Activated T-cell treated with anti-CD3 and anti-CD28 coated beads, Interleukin-2, amount 50 U/mL, for 1 hour (primary cell): ENCODE measurements at places on chromosomes 7 and 10.

DNA sequence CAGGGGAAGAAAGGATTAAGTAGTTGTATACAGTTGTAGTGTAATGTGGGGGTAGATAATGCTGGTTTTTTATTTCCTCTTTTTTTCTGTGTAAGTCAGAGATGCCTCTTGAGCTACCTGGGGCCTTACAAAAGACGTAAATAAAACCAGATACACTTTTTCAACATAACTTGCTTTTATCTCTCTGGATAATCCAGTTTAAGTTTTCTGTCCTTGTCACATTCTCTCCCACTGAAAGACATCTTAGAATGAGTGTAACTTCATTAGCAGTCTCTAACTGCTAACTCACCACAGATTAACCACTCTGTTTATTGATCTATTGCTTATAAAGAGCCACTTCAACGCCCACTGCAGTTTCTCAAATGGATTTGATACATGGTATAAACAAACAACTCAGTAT lies 64.1 kb upstream of the LRRN3 start:
- no peak for DNase-seq

- no peak for DNase-seq
Measured at GRCh38 chr7:73809467-73809951, 21.3 kb upstream of the CLDN4 start.

- DNase-seq: no peak
Measured at GRCh38 chr7:28481091-28481926, 69.0 kb downstream of the CREB5 start.

DNA sequence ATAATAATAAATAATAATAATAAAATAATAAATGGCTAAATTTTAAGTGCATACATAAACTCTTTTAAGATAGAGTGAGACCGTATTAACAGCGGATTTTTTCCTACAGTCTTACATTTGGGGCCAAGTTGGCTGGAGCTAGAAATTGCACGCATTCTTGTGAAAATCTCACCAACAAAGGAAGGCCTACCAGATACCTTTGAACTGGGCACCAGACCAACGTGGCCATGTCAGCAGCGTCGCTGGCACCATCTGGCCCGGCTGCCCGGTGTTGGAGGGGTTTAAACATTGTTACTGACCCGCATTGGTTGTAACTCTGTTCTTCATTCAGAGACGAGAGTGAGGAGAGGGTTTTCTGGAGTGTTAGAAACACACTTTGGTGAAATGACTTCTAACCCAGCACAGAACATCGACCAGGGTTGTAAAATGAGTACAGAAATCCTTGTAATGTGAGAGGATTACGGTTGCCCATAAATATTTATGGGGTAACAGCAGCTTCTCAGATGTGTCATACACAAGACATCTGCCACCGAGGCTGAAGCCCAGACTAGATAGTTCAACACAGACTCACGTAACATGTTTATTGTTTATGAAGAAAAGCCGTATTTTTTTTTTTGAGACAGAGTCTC lies 34.6 kb upstream of the UNCX start:
- no peak for DNase-seq

GRCh38 chr10:850093-850492 lies 81.4 kb downstream of the LARP4B start:
- DNase-seq: no peak

GRCh38 chr7:54354436-54354835 lies 187.7 kb upstream of the VSTM2A start:
- no peak for DNase-seq

- DNase-seq: no peak
Measured at GRCh38 chr10:46069771-46070463, 23.8 kb upstream of the MSMB start.

DNA sequence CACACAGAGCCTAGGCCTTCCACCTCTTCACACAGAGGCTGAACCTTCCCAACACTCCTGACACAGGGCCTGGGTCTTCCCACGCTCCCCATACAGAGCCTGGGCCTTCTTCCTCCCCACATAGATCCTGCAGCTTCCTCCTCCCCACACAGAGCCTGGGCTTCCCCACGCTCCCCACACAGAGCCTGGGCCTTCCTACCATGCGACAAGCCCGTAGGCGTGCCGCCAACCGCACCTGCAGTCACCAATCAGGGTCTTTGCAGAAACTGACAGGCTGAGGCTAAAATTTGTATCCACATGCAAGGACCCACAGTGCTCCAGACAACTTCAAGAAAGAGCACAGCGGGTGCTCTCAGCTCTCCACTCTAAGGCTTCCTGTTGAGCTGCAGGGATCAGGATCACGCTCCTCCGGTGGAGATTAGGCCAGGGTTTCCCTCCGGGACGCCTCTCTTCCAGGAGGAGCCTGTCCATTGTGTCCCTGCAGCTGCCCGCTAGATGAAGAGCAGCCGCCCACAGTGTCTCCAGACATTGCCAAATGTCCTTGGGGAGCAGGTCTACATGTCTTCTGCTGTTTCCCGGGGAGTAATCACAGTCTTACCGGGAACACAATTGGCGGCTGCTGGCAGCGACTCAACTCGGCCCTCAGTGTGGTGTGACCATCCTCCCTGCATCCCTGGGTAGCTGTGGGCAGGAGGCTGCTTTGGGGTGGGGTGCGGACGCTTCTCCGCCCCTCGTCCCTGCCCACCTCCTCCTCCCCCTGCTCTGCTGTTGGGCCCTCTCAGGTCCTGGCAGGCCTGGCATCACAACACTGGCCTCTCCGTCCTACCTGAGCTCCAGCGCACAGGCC lies 9.7 kb downstream of the CFAP46 start:
- DNase-seq: no peak

DNA sequence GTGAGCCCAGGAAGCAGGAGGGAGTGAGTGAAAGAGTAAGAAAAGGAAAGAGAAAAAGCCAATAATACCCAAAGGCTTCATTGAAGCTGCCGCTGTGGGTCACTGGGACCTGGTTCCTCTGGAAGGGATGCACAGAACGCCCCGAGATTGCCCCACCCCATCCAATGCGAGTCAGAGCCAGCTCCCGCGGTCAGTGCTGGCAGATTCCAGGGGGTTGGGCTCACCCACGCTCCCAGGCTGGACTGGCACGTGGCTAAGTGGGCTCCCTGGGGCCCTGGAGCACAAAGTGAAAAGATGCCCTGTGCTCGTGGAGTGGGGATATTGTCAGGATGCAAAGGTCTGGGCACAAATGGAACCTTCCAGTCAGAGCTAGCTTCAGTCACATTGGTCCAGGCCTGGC lies 117.0 kb downstream of the OAT start:
- no peak for DNase-seq

- peak; percentile 67 for DNase-seq
Measured at GRCh38 chr7:151085691-151086620, at the start of gene AGAP3. AGAP3 (plus strand) TSS chr7:151086475; CDS start chr7:151086742, 267 bp downstream.

GRCh38 chr7:7895754-7896153 lies 72.8 kb upstream of the GLCCI1 start:
- DNase-seq: no peak

GRCh38 chr10:16814012-16814411 lies 3.2 kb downstream of the RSU1 start:
- no peak for DNase-seq

- no peak for DNase-seq
Measured at GRCh38 chr10:104052431-104052830, 33.2 kb downstream of the COL17A1 start.

- DNase-seq: no peak
Measured at GRCh38 chr7:69260023-69260422, 338.3 kb upstream of the AUTS2 start.

- DNase-seq: no peak
Measured at GRCh38 chr10:125064681-125065492, 95.5 kb downstream of the CTBP2 start.

- DNase-seq: no peak
Measured at GRCh38 chr10:78899098-78899754, 169.5 kb upstream of the ZMIZ1 start.

GRCh38 chr10:70271996-70272924 lies 11.5 kb downstream of the NPFFR1 start:
- DNase-seq: no peak

- no peak for DNase-seq
Measured at GRCh38 chr10:107727767-107728317, 563.3 kb upstream of the SORCS1 start.

DNA sequence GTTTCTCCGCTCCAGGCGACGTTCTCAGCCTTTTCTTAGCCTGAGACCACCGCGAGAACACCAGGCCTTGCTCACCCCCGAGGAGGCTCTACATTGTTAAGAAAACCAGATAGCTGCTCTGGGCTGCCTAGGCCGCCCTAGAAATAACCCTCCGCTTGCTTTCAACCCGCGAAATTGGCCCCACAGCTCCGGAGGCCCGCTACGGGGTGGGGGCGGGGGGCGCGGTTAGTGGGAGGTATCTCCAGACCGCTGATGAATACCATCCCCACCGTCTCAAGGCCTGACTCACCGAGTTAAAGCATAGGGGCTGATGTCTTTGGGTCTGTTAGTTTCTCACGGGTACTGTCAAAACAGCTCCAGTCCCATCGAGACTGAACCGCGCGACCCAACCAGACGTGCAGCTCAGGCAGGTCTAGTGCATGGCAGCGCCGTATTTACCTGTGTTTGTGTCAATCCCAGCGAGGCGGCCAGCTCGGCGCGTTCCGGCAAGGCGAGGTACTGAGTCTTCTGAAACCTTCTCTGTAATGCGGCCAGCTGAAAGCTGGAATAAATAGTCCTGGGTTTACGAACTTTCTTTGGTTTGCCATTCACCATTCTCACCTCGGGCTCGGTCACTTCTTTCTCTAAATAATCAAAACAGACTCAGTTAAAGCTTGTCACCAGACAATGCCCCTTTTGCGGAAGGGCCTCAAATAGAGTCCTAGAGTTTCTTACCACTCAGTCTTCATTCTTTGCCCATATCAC lies 2.7 kb downstream of the DLX5 start:
- no peak for DNase-seq

GRCh38 chr10:1665681-1666080 lies 71.6 kb downstream of the ADARB2 start:
- DNase-seq: no peak

- DNase-seq: no peak
Measured at GRCh38 chr10:29613791-29614190, 21.0 kb downstream of the SVIL start.

DNA sequence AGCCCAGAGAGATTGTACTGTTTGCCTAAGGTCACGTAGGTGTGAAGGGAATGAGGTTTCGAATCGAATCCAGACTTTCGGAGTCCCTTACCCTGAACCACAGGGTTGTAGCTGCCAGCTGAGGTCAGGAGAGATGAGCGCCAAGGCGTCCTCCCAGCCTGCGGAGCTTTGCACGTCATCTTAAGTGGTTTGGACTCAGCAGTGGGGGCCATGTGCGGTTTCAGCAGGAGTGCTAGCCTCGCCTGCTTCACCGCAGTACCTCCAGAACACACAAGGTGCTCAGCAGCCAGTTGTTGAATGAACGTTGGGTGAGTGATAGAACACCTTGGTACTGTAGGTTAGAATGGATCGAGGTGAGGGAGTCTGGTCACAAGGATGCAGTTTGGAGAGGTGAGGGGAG lies 74.9 kb upstream of the PPIF start:
- no peak for DNase-seq

DNA sequence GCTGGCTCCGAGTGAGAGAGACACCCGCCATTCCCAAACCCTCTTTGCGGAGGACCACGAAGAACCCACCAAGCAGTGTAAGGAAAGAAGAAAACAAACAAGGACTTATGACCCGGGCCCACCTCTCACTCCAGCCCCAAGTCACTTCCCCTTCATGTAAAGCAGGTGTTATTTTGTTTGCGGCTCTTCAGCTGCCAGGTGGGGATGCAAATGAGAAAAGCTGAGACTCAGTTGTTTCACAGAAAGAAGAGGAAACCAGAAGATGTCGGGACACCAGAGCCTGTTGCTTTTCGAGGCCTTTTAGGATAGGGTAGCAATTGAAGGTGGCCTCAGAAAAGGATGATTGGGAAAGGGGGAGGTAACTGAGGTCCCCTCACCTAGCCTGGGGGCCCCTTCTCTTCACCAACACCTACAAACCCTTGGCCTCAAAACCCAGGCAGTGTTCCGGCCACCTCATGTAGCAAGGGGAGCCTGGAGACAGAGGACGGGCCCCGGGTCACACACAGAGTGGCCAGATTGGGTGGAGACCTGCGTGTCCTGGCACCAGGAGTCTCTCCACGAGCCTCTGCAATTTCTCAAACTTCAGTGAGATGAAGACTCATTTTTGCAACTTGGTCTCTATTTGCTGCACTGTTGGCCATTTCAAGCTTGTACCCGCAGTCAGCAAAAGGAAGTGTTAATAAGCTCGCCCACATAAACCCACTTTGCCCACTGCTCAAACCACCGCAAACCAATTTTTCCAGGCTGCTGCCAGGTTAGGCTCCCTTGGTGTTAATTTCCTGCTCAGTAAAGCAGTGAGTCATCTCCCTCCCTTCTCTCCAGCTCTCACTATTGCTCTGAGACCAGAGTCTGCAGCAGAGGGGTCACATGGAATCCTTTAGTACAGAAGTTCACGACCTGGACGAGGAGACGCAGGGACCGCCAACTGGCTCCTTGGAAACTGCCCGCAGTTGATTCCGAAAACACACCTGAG lies 45.5 kb downstream of the AOC1 start:
- no peak for DNase-seq

GRCh38 chr10:133185916-133186315 lies 25.9 kb downstream of the KNDC1 start:
- no peak for DNase-seq

DNA sequence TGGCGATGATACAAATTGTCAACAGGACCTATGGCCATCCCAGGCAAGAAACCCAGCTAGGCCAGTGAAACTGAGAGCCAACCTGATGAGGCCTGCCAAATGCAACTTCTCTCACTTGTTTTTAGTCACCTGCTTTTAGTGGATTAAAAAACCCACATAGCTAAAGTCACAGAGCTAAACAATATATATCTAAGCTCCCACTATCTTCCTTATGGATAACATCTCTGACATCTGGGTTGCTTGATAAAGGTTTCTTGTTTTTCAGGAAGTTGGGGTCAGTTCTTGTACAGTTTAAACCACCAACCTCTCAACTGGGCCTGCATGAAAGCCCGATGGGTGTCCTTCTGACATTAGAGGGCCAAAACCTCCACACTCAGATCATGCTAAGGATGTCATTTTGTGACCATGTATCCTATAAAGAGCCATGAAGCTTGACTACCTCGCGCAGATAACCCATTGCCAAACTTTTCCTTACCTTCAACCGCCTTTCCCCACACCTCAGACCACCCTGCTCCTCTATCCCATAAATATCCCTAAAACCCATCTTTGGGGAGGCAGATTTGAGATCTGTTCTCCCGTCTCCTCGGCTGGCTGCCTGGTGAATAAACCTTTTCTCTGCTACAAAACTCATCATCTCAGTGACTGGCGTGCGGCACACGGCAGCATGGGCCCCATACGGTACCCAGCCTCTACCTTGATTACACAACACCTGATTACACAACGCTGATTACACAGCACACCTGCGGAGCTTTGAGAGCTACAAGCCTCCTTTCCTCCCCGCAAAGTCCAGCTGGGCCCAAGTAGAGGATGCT lies 797 bp upstream of the STMP1 start:
- DNase-seq: no peak

- DNase-seq: no peak
Measured at GRCh38 chr7:135111379-135111778, 36.5 kb upstream of the TMEM140 start.

- no peak for DNase-seq
Measured at GRCh38 chr7:133299676-133300075, 46.8 kb downstream of the EXOC4 start.
